ENCODE measurements at places on chromosomes 3 and 15.

GRCh38 chr3:40417845-40418543 lies 31.0 kb downstream of the ENTPD3 start:
- H3K27me3 ChIP-seq = no peaks in the 10 kb centered on the region
- ATAC-seq = no peak
- H3K4me1 ChIP-seq = no peaks in the 10 kb centered on the region
- no peak overlapping the region for H3K4me3 ChIP-seq

DNA sequence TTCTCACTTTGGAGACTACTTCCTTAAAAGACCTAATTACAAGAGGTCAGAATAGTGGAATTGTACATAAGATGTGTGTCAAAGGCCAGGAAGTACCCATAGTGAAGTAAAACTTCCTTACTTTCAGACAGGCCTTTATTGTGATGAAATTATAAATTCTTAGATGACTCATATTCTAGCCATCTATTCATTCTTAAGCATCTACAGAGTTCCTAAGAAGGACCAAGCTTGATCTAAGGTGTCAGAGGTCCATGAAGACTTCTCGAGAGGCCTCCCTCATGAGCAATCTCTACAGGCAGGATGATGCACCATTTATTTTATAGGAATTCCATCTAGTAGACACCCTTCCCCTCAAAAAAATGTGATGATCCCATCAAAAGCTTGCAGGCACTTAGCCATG lies 493.3 kb downstream of the MAGI1 start:
- H3K27ac ChIP-seq = no peak overlapping the region
- peaks cover 5% of the 10 kb centered on the region for H3K27me3 ChIP-seq
- H3K4me3 ChIP-seq = no peak overlapping the region
- H3K36me3 ChIP-seq = no peaks in the 10 kb centered on the region
- H3K4me1 ChIP-seq = no peaks in the 10 kb centered on the region

GRCh38 chr15:97084650-97085049 lies 754.1 kb downstream of the NR2F2 start:
- ATAC-seq = no peak
- H3K27ac ChIP-seq = no peak overlapping the region
- no peaks in the 10 kb centered on the region for H3K36me3 ChIP-seq
- no peaks in the 10 kb centered on the region for H3K27me3 ChIP-seq
- no peak overlapping the region for H3K4me3 ChIP-seq

DNA sequence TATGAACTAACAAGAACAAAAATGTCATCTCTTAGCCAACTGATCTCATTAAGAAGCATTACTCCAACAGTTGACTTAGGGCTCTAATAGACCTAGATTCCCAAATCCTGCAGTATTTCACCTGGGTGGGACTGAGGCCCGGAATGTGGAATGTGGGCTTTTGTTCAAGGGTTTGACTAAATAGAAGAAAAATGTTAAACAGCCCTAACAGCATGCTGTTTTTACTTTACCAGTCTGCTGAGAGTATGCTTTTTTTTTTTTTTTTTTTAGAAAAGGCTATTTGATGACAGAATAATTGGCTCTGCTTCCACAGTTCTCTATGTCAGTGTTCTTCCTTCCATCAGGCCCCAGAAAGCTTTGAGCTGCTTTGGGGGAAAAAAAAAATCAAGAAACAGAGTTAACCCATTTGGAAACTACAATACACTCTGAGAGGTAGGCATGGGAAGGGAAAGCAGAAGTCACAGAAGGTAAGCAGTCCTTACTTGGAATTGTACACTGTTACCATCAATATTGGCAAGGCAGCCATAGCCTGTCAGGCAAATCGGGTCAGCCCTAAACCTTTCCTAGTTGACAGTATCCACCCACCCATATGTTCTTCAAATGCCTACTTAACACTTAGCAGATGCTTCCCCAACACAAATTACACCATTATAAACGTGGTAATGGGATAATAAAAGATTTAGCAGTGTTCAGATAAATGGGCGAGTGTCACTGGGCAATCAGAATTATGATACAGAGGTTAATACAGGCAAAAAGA lies 224.2 kb downstream of the CNTN3 start:
- H3K27me3 ChIP-seq = no peaks in the 10 kb centered on the region
- no peak for ATAC-seq
- H3K27ac ChIP-seq = no peak overlapping the region
- no peak overlapping the region for H3K4me3 ChIP-seq

GRCh38 chr15:91861223-91861622 lies 7.7 kb downstream of the SLCO3A1 start:
- H3K27me3 ChIP-seq = no peaks in the 10 kb centered on the region
- H3K36me3 ChIP-seq = peaks cover 5% of the 10 kb centered on the region
- H3K27ac ChIP-seq = no peak overlapping the region
- ATAC-seq = no peak
- no peak overlapping the region for H3K4me3 ChIP-seq

DNA sequence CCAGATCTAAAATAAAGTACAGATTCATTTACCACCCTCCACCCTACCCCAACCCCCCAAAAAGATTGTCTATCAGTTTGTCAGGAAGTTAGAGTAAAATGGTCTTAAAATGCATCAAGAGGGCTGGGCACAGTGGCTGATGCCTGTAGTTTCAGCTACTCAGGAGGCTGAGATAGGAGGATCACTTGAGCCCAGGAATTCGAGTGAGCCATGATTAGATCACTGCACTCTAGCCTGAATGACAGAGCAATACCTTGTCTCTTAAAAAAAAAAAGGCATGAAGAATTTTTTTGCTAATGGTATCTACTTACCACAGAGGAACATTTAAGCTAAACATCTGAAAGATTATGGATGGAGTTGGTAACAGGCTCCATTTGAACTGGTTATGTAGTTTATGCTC lies 71.0 kb downstream of the RBM6 start:
- H3K36me3 ChIP-seq = peaks cover 69% of the 10 kb centered on the region
- no peak for ATAC-seq
- H3K4me3 ChIP-seq = no peak overlapping the region
- peaks cover 3% of the 10 kb centered on the region for H3K4me1 ChIP-seq
- no peaks in the 10 kb centered on the region for H3K27me3 ChIP-seq

- H3K4me3 ChIP-seq = no peak overlapping the region
- H3K4me1 ChIP-seq = no peaks in the 10 kb centered on the region
- no peak for ATAC-seq
- H3K27me3 ChIP-seq = no peaks in the 10 kb centered on the region
- no peaks in the 10 kb centered on the region for H3K36me3 ChIP-seq
These were observed 276.2 kb upstream of the PLSCR5 start for GRCh38 chr3:146881356-146881755.

GRCh38 chr15:84400820-84401219 lies 165.2 kb downstream of the GOLGA6L4 start:
- ATAC-seq = no peak
- no peak overlapping the region for H3K4me3 ChIP-seq
- H3K27ac ChIP-seq = no peak overlapping the region
- H3K4me1 ChIP-seq = no peaks in the 10 kb centered on the region
- no peaks in the 10 kb centered on the region for H3K27me3 ChIP-seq

- ATAC-seq = no peak
- H3K4me3 ChIP-seq = no peak overlapping the region
- no peak overlapping the region for H3K27ac ChIP-seq
- no peaks in the 10 kb centered on the region for H3K36me3 ChIP-seq
- no peaks in the 10 kb centered on the region for H3K4me1 ChIP-seq
These were observed 72.5 kb downstream of the OSBPL10 start for GRCh38 chr3:31908391-31909097.

DNA sequence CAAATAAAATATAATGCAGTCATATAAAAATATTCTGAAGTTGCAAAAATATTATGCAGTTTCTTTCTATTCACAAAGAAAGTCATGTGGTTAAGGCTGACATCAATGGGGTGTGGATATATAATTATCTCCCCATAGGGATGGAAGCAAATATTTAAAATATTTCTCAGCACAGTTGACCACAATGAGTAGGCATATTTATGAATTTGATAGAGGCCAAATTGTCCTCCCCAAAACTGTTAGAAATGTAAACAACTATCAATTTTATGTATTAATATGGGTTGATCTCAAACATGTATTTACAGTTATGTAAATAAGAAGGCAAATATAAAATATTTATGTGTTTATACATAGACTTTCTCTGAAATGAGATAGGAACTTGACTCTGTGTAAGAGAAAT lies 246.0 kb upstream of the CBLB start:
- H3K36me3 ChIP-seq = no peaks in the 10 kb centered on the region
- peaks cover 6% of the 10 kb centered on the region for H3K4me1 ChIP-seq
- H3K4me3 ChIP-seq = no peak overlapping the region
- no peak for ATAC-seq
- no peak overlapping the region for H3K27ac ChIP-seq

GRCh38 chr3:103794656-103795055 lies 1359.8 kb downstream of the ZPLD1 start:
- no peak overlapping the region for H3K4me3 ChIP-seq
- no peaks in the 10 kb centered on the region for H3K27me3 ChIP-seq
- H3K36me3 ChIP-seq = no peaks in the 10 kb centered on the region
- ATAC-seq = no peak
- no peak overlapping the region for H3K27ac ChIP-seq

DNA sequence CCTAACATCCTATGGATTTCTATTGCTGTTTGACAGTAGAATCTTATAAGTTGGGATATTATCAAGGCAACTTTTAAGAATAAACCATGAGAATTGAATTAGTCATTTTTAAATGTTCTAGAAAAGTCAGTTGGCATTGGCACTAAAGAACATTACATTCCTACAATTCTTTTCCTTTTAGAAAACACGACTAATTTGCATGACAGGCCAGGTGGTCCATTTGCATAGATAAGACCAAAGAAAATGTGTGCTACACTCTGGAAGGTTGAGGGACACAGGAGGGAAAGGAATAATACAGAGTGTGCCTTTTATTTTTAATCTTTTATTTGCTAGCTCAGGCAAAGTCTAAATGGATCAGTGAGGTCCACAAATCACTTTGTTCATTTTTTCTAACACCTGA lies 962.3 kb downstream of the EPHA3 start:
- no peaks in the 10 kb centered on the region for H3K36me3 ChIP-seq
- no peak overlapping the region for H3K4me3 ChIP-seq

GRCh38 chr3:174957551-174958001 lies 98.4 kb downstream of the NAALADL2 start:
- no peaks in the 10 kb centered on the region for H3K36me3 ChIP-seq
- no peaks in the 10 kb centered on the region for H3K27me3 ChIP-seq
- H3K4me3 ChIP-seq = no peak overlapping the region
- no peaks in the 10 kb centered on the region for H3K4me1 ChIP-seq
- H3K27ac ChIP-seq = no peak overlapping the region
